ENCODE measurements at places on chromosomes 7 and 10.

- no peak for DNase-seq
Measured at GRCh38 chr7:74263399-74264120, 9.4 kb upstream of the RFC2 start.

- no peak for DNase-seq
Measured at GRCh38 chr10:70936111-70936510, 47.7 kb upstream of the PCBD1 start.

GRCh38 chr7:24862461-24862860, 105.2 kb upstream of the GSDME start:
- DNase-seq, result no peak

DNA sequence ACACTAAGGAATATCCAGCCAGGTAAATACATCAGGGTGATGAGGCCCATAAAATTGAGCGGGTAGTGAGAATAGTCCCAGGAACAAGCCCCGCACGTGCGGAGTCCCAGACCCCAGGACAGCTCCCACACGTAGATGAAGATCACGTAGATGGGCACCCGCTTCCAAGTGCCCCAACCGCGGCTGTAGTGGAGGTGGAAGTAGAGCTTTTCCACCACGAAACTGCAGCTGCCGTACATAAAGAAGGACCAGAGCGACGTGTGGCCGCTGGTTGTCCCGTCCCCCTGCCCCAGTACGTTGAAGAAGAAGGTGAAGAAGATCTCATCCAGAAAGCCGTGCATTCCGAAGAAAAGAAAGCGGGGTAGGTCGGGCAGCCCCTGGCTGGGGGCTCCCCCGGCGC, 948 bp downstream of the TMEM229A start:
- DNase-seq, result no peak

- DNase-seq, result no peak
Measured at GRCh38 chr7:76069238-76069638, 21.3 kb downstream of the MDH2 start.

GRCh38 chr7:17781491-17782215, 158.6 kb downstream of the SNX13 start:
- no peak for DNase-seq

DNA sequence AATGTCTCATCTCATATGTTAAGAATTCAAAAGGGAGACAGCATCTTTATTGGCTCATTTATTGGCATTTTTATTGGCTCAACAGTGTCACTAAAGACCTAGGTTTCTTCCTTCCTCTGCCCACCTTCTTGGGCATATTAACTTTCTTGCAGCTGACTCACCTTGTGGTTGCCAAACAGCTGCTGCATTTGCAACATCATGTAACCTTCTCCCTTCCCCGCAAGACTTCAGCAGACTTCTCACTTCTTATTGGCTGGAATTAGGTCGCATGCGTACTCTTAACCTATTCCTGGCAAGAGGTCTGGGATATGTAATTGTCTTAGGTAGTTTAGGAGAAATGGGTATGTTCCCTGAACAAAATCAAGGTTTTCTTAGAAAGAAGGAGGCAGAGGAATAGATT, 263.2 kb downstream of the POU6F2 start:
- DNase-seq, result no peak

DNA sequence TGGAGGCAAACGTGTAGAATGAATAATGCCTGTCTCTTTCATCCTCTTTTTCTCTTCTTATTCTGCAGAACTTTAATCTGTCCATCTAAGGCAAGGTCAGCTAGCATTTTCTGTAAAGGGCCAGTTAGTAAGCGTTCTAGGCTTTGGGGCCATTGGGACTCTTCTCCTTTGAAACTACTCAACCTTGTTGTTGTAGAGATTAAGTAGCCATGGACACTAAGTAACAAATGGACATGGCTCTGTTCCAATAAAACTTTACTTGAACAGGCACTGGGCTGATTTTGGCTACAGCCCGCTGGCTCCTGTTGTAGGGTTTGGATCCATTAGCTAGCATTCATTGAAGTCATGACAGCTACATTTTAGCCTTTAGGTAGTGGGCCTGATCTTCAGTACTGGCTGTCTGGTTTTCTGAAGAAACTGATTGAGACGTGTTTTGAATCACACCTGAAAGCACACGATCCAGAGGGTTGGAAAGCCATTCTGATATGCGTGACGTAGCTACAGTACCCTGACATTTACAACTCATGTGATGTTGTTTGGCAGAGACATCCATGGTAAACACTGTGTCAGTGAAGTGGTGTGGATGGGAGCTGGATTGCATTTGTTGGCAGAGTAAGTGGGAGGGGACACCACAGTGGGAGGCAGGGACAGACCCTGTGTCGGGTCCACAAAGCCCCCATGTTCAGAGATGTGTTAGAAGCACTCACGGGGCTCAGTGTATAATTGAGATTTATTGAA, 92.5 kb downstream of the MTPN start:
- no peak for DNase-seq

DNA sequence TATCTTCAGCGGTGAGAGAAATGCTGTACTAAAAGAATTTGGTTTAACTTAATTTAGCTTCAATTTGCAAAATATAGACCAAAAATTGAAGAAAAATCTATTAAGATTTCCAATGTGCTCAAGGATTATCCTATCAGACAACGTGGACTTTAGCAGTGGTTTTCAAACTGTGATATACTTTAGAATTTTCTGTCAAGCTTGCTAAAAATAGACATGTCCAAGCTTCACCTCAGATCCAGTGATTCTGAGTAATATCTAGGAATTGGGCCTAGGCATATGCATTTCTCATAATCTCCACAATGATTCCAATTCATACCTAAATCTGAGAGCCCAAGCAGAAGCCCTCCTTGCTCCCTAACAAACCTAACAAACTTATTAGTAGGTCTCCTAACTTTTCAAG, 3.4 kb downstream of the WASL start:
- DNase-seq, result no peak
